ENCODE measurements at places on chromosomes 16 and 17.

DNA sequence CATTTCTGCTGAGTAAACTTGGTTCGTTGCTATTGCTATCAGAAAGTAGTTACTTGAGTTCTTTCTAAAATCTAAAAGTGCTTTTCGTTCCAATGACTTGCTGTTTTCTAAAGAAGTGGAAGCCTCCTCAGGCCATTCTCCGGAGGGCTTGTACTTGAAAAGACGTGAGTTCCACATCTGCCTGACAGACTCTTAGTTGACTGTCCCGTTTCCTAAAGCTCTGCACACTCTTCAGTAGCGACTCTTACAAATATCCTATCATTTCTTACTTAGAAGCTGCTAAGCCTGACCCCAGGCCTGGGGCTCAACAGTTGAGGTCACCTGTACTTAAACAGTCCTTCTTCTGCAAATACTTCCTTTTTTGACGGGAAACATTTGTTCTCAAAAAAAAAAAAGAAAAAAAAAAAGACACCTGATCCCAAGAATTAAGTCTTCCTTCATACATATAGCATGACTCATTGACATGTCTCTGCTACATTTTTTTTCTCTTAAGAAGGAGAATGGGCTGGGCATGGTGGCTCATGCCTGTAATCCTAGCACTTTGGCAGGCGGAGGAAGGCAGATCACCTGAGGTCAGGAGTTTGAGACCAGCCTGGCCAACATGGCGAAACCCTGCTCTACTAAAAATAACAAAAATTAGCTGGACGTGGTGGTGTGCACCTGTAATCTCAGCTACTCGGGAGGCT lies 61.5 kb downstream of the DHRS7C start:
- no peak for DNase-seq

GRCh38 chr17:40070709-40071312 lies 8.0 kb downstream of the THRA start:
- no peak for DNase-seq

DNA sequence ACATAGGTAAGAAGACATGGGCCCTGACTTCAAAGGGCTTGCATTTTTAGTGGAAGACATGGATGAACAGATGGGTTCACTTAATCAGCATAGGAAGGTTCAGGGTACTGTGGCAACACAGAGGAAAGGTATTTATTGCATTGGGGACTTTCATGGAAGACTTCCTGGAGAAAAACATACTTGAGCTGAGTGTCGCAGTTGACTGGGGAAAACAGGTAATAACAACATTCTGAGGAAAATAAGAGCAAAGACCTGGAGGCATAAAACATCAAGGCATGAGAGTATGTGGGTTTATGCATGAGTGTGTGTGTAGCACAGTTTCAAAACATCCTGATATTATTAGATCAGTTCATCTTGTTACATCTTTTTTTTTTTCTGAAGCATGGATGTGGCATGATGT lies 82.7 kb downstream of the MAP2K6 start:
- DNase-seq, result no peak

- no peak for DNase-seq
These were observed 18.9 kb downstream of the CYB5D2 start for GRCh38 chr17:4161967-4162305.

- DNase-seq, result no peak
These were observed 45.8 kb upstream of the ZC3H18 start for GRCh38 chr16:88524274-88524972.

- DNase-seq, result no peak
These were observed 8.4 kb downstream of the CDH11 start for GRCh38 chr16:65113441-65113840.

GRCh38 chr16:77790009-77790372 lies 1.6 kb downstream of the VAT1L start:
- no peak for DNase-seq

GRCh38 chr17:81469266-81469665 lies 43.3 kb downstream of the ACTG1 start:
- DNase-seq, result no peak

GRCh38 chr17:38464251-38464722 lies 36.0 kb downstream of the ARHGAP23 start:
- no peak for DNase-seq

DNA sequence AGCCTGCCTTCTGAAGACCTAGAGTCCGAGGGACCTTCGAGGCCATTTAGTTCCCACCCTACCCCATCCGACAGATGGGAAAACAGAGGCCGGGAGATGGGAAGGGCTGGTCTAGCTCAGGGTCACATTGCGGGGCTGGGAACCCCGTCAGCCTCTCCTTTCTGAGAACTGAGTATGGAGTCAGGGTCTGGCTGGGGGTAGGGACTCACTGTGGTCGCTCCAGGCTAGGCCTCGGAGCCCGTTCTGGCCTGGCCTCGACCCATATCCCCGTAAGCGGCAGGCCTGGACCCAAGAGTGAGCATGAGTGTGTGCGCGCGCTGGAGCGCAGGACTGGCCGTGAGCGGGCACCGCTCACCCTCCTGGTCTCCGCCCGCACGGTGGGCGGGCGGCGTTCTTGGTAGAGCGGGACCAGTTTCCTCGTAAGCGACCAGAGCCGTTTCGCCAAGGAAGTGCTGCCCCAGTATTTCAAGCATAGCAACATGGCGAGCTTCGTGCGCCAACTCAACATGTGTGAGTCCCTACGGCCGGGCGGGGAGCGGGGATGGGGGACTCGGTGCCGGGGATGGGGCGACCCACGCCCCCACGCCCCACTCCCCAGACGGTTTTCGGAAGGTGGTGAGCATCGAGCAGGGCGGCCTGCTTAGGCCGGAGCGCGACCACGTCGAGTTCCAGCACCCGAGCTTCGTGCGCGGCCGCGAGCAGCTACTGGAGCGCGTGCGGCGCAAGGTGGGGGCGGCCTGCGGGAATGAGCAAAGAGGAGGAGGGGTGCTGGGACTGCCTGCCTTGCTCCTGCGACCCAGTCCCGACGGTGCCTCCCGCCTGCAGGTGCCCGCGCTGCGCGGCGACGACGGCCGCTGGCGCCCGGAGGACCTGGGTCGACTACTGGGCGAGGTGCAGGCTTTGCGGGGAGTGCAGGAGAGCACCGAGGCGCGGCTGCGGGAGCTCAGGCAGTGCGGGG lies 855 bp downstream of the HSF4 start:
- DNase-seq, result no peak

DNA sequence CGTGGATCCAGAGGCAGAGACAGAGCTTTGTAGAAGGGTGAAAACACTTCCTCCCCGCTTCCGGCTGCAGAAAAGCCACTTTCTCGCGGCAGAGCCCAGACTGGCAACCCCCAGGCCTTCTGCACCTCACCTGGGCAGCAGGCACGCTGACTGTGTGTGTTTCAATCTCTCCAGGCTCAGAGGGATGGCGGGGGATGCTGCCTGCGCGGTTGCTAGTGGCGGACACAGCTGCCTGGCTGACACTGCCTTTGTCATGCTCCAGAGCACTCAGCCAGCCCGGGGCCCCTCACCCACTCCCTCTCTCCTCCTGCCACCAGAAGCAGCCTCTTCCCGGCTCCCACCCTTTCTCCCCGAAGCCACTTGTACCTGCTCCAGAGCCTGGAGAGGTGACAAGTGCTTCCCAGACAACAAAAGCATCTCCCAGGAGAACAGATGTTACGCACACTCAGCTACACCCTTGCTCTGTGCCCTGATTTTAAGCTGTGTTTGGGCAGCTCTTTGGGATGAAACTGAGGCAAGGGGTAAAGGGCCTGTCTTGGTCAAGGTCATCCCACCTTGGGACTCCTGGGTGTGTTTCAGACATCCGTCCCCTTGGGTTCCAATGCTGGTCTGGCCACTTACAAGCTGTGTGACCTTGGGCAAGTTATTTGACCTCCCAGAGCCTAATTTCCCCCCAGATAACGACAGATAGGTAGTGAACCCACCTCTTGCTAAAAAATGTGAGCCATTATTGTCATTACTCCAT lies 9.2 kb upstream of the GLIS2 start:
- DNase-seq, result no peak

DNA sequence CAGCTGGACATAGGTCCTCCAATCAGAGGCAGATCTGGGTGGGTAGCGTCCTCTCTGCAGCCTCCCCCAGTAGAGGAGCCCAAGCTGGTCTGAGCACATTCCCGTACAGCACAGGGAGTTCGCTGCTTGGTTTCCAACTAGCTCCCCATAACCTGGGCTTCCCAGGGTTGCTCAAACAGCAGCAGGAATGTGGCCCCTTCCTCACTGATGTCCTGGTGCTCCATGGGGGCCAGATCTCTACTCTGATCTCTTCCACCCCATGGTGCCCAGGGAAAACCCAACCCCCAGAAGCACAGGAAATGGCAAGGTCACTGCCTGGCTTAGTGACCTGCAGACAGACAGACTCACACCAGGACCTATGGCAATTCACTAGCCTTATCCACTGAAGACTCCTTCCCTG lies 11.1 kb upstream of the MMP2 start:
- no peak for DNase-seq

DNA sequence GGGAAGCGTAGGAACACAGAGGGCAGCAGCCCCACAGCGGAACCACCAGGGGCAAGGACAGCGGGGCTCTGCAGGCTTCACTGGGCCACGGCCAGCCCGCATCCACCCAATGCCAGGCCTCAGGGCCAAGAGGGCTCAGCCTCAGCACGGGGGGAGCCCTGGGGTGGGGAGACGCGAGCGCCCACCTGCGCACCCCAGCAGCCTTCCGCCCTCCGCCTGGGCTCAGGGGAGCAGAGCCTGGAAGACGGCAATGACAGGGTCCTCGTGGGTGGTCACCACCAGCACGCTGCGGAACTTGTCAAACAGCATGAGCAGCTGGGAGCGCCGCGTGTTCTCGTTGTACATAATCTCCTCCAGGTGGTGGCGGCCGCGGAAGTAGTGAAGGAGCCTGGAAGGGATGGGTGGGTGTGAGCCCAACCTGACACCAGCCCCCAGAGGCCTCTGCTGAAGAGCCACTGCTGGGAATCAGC lies 8.5 kb downstream of the MPG start:
- DNase-seq, result no peak

- no peak for DNase-seq
These were observed 44.9 kb upstream of the RBFOX3 start for GRCh38 chr17:79655672-79656290.

DNA sequence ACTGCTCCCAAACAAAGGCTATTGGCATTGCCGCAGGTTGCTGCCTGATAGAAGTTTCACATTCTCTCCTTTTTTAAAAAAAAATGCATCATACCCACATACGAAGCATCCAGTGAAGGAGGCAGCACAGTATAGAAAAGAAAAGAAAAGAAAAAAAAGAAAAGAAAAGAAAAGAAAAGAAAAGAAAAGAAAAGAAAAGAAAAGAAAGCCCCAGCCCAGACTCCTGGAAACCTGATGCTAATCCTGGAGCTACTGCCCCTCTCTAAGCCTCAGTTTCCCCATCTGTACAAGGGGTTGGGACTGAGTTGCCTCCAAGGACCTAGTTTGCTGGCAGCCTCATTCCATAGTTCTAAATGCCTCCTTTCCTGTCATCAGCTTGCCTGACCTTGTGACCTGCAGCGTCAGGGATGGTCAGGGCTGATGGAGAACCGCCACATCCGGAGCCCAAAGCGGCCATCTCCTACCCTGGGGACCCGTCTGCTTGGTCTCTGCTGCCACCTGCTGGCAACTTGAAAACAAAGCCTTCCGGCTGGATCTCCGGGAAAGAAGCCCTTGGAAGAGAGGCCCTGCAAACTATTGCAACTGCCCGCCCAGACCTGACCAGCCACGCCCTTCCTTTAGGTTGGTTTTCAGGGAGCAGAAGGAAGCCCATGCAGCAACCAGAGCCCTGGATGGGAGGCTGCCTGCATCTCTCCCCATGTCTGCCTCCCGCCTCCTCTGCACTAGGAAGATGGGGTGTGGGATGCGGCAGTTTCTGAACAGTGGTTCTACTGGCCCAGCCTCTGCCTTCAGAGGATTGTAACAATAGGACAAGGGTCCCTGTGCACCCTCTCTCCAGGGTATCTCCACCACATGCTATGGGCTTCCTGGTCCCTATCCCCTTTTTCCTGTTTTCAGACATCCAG lies 13.0 kb downstream of the AIPL1 start:
- DNase-seq, result no peak

DNA sequence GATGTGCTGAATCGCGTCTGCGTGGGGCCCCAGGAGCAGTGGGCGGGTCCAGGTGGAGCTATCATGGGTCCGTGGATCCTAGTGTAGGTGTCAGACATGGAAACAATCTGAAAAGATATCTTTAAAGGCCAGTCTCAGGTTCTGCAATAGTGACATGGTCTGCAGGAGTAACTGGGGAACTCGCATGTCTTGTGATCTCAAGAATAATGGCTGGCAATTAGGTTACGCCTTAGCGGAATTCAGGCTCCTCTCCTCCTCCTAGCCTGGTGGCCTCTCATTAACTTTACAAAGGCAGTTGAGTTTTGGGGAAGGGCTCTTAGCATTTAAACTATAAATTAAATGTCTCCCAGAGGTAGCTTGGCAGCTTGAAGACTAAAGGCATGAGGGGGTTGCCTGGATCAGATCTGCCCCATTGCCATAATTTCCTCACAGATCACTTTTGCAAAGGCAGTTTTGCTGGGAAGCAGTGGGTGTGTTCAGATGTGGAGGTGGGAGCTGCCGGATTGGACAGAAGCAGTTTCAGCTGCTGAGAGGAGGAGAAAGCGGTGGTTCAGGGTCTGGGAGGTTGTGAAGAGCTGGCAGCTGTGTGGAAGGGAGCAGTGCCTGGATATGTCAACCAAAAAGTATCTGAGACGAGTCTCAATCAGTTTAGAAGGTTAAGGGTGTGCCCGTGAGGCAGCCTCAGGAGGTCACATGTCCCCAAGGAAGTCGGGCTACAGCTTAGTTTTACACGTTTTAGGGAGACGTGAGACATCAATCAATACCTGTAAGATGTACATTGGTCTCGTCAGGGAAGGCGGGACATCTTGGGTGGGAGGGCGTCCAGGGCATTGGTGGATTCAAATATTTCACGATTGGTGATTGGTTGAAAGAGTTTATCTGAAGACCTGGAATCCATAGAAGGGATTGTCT lies 2.7 kb downstream of the TBCD start:
- no peak for DNase-seq

DNA sequence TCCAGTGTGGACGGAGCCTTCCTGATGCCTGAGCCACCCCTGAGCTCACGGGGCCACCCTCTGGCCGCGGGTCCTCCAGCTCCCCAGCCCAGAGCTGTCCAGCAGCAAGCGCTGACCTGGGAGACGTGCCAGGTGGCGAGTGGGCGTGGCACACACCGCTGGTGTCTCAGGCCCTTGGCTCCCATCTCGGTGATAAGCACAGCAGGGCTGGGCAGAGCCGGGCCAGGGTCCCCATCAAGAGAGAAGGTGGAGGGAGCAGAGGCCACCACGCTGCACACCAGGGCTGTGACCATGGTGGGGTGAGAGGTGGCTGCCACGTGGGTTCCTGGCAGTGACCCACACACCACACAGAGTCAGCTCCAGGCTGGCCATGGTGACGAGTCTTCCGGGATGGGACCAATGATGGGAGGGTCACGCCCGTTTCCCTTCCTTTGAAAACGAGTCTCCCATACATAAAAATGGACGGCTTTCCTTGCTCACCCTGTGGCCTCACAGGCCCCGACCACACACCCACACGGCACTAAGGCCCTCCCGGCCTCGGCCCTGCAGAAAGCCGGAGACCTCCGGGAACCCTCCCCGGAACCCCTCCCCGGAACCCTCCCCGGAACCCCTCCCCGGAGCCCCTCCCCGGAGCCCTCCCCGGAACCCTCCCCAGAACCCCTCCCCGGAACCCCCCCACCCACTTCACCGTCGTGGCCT lies 16.8 kb downstream of the UTS2R start:
- DNase-seq, result no peak

- no peak for DNase-seq
These were observed 808.8 kb upstream of the EEF2KMT start for GRCh38 chr16:5906351-5906750.

GRCh38 chr16:51624080-51624775 lies 473.2 kb upstream of the SALL1 start:
- DNase-seq, result no peak
